ENCODE measurements at places on chromosomes 6 and 20.

DNA sequence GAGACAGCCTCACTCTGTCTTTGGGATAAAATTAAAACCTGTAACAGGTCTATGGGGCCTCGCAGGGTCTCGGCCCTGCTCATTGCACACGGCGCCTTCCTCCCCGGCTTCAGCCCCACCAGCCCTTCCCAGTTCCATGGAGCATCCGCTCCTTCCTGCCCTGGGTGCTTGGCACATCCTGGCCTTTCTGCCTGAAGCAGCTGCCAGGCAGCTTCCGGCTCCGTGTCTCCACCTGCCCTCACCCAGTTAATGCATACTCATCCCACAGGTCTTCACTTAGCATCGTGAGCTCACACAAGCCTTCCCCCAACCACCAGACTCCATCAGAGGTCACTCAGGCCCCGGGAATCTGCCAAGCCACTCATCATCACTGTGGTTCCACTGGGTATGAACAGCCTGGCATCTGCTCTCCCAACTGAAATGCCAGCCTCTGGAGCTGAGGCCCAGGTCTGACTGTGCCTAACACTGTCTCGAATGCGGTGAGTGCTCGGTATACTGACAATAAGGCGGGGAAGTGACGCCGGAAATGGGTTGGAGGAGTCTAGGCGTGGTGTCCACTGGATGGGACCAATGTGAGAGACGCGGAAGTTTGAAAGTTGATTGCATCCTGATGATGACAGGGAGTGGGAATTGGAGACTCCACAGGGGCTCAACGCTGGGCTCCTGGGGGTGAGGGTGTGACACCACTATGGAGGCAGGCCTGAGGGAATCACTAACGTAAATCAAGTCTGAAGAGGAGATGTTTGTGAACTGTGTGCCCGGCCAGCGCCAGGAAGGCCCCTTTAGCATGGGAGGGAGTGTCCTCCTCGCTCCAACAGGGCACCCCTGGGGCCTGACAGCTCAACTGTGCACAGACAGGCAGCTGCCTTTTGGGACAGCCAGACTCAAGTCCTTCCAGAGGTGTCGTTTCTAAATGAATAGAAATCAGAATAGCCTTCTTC, 245.8 kb downstream of the TTLL2 start:
- DNase-seq = no peak

- DNase-seq = no peak
Observed at GRCh38 chr6:111686249-111686931, 80.7 kb upstream of the TRAF3IP2 start.

DNA sequence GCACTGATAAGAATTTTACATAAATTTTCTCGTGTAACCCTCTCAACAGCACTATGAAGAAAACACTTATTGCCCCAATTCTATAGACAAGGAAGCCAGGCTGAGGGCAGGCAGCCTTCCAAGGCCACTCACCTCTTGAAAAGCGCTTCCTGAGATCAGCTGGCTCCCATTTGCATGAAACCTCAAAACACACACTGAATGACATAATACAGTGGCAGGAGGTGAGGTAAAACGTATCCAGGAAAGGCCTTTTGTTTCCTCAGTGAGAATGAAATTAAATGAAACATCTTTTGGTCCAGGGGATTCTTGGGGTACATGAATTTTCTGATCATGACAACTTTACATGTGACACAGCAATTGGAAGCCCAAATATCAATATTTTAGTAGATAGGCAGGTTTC, 112.5 kb downstream of the WDR27 start:
- no peak for DNase-seq

DNA sequence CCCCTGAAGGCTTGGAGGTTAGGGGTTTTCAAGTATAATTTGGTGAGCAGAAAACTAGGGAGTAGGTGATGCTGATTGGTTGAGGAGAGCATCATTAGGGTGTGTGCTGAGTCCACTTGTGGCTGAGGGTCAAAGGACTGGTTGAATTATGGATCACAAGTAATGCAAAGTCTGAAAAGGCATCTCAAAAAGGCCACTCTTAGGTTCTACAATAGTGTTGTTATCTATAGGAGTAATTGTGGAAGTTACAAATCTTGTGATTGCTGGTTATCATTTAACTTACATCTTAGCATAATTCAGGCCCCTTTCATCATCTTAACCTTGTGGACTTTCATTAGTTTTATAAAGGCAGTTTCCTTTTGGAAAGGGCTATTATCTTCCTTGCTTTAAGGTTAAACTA, 60.8 kb downstream of the UBR2 start:
- no peak for DNase-seq

GRCh38 chr20:37453288-37453687, 67.8 kb upstream of the NNAT start:
- no peak for DNase-seq

DNA sequence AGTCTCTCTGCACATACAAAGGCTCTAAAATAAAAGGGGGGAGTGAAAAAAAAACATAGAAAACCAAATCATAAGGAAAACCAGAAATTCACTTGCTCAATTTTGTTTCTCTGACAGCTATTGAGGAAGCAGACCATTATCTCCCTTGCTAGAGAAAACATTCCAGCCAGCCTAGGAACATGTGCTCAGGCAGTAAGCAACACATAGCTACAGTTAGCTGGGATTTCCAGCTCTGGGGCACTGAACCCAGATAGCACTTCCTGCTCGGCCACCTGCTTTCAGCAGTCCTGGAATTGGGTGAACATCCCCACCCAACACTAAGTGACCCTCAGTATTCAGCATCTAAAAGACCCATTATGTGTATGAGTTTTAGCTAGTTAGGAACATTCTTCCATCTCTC, 61.3 kb downstream of the TNFRSF21 start:
- DNase-seq = no peak

DNA sequence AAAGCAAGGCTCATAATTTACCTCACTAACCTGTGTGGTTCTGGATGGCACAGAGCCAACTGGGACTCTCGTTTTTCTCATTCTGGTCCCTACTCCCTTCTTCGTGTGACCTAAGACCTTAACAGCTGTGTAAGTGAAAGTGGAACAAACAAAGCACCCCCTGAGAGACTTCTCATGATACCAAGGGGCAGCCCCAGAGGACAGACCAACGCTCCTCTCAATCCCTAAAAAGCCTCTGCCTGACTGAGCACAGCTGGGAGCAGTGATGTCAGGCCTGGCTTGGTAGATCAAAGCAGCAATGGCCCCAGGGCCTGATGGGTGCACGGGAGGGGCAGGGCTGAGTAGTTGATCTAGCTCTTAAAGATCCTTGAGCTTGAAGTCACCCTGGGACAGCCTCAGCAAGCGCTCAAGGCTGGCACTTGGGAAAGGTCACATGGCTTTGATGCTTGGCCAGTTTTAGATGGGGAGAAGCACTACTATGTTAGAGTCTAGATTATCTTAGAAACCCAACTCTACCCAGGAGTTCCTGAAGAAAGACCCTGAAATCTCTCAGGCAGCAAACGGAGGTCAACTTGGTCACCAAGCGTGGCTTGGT, 16.2 kb upstream of the TGM2 start:
- no peak for DNase-seq

- DNase-seq = no peak
Observed at GRCh38 chr6:69647726-69648125, 149.1 kb downstream of the LMBRD1 start.

- peak; percentile 57 for DNase-seq
Observed at GRCh38 chr6:151389618-151390275, 1.6 kb downstream of the ZBTB2 start.

GRCh38 chr20:48738399-48739304, 89.1 kb downstream of the PREX1 start:
- DNase-seq = no peak

GRCh38 chr6:108562503-108562993, 1.8 kb downstream of the FOXO3 start:
- DNase-seq = no peak

GRCh38 chr6:80478030-80478429, 371.6 kb downstream of the BCKDHB start:
- DNase-seq = no peak

DNA sequence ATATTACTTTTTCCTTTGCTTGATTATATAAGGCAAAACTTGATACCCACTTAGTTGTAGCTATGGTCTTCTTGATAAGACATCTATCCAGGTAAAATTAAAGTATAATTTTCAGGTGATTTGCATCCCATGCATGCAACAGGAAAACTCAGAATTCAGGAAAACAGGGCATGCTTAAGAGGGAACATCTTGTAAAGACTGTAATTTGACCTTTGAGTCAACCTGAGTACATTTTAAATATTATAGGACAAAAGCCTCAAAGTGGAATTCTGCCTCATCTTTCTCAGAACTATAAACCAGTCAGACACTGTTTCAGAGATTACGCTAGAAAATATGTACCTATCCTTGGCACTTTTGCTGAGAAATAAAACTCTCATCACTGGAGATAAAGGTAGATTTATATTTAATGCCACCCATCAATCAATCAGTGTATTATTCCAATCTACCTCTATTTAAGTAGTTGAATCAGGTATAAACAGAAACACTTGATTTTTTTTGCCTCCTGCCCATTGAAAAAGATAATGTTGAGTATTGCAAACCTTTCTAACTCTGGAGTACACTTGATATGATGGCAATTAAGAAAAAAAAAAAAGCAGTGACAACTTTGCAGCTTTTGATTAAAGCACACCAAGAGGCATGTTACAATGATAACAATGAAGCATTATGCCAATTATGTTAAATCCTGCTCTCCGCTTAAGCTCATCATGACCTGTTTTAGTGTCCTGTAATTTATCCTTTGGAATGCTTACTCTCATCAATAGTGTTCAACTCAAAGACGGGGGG, 2.8 kb downstream of the CITED2 start:
- no peak for DNase-seq

GRCh38 chr6:113015249-113015648, 668.1 kb downstream of the RFPL4B start:
- peak; percentile 61 for DNase-seq

- DNase-seq = no peak
Observed at GRCh38 chr20:11080781-11081377, 407.1 kb upstream of the JAG1 start.

DNA sequence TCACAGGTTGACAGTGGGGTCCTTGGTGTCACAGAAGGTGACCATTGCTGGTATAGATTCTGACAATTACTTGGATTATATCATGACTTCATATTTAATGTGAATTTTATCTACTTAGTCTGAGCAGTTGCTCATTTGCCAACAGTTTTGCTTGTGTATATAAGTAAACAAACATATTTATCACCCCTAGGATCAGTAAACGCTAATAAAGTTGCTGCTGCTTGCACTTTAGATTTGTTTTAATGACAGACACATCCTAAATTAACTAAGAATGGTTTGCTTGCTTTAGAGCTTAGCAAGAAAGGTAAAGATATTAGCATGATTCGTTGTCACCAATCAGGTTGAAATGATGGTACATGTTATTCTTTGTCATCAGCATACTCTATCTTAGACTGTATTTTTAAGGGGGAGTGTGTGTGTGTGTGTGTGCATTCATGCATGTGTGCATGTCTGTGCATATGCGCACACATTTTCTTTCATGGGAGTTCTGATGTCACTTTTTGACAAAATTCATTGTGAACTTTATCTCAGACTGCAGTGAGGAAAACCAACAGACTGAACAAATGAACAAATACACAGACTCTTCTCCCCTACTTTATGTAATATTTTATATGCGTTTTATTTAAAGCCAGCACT, 782.6 kb upstream of the FLRT3 start:
- no peak for DNase-seq

GRCh38 chr20:14888134-14888533, 550.7 kb upstream of the FLRT3 start:
- no peak for DNase-seq

- DNase-seq = no peak
Observed at GRCh38 chr6:53258076-53258773, 90.5 kb downstream of the ELOVL5 start.

DNA sequence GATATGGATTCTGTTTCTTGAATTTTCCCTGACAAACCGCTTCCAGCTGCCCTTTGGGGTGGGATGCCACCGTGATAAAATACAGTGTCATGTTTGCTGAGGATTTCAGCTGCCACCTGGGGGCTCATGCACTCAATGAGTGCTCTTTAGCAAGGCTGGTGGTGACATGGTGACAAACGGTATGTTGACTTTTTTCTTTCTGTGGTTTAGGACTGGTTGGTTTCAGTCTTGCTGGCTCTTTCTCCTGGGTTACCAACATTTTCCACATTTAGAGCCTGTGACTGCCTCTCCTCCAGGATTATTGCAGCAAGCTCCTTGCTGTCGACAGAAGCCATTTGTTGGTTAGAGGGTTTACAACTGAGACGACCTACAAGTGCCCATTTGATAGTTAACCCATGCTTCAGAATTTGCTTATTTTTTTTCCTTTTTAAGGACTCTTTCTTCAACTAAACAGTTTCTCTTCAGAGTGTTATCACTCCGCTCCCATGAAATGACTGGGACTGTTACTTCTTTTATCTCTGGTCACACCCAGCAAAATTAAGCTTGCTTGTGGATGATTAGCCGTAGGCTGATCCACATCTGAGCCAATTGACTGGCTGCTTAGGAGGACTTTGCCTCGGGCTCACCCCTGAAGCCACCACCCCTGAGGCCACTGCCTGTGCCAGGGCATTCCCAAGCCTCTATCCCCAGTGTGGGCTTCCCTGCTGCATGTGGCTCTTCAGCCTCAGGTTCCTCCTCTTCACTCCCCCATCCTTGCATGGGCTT, 48.4 kb upstream of the CDYL start:
- DNase-seq = no peak

- no peak for DNase-seq
Observed at GRCh38 chr20:57503035-57503658, 21.8 kb downstream of the CTCFL start.

- DNase-seq = peak; percentile 42
Observed at GRCh38 chr20:19699180-19699971, 58.7 kb upstream of the RIN2 start.

DNA sequence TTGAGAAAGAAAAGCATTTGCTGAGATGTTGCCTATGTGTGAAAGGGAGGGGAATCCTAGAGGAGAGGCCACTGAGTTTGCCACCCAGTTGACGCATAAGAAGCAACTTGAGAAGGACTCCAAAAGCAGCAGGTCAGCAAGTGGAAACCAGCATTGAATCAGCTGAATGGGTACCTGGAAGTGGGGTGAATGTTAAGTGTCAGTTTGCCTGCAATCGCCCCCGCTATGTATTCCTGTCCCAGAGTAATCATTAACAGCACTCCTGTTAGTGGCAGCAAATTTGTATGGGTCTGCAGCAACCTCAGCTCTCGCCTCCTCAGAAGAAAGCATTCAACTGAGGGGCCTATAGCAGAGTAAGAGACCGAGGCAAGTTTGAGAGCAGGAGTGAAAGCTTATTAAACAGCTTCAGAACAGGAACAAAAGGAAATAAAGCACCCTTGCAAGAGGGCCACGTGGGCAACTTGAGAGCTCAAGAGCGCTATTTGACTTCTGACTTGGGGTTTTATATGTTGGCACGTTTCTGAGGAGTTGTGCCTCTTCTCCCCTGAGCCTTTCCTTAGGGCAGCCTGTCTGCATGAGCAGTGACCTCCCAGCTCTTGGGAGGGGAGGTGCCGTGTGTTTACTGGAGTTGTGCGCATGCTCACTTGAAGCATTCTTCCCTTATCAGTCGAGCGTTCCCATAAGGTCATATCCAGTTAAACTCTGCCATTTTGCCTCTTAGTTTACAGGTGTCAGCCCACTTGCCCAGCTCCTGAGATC, 122.6 kb upstream of the PHACTR1 start:
- DNase-seq = no peak

All from fibroblast of skin of left biceps (primary cell).